Heart right ventricle (tissue), 16 donors: ENCODE measurements at places on chromosomes 5 and 9. TPM values are rescaled to one million over a fixed set of nuclear protein-coding genes. Genes with fewer than 3 reads are reported as not detected.

Gene CCNO
- total RNA-seq, result not detected

Gene FGF18
- 7.8 TPM for total RNA-seq

Gene CDH6
- total RNA-seq, result 2.0 TPM

DNA sequence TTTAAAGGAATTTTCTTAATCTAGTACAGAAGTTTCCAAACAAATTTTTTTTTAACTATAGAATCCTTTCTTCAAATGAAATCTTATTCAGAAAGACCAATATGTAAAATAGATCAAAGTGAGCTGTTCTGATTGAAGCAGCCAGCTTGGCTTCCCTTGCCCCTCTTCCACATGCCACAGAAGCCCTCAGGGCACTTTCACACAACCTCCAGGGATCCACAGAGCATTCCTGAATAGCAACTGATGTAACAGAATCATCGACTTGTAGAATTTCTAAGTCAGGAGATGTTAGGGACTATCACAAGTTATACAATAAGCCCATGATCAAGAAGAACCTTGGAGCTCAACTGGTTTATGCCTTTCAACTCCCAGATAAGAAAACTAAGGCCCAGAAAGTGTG lies 427.8 kb upstream of the C9orf72 start:
- no peak overlapping the region for H3K27ac ChIP-seq
- H3K36me3 ChIP-seq, result no peaks in the 10 kb centered on the region
- no peak for DNase-seq
- H3K4me1 ChIP-seq, result no peaks in the 10 kb centered on the region
- H3K27me3 ChIP-seq, result no peaks in the 10 kb centered on the region

DNA sequence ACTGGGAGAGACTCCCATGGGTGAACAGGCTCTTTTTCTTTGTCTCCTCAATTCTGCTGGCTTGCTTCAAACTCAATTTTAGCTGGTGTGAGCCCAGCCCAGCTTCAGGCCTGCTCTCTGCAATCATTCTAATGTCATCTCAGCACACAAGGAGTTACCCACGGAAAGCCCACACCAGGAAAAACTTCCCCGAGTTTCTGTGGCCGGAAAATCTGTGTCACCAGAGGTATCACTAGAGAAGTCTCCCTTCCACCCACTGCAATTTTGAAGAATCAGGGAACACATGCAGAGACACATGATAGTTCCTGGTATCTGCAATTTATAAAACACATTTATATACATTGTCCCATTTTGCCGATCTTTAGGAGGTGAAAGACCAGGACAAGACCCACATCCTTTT lies 13.5 kb upstream of the NDFIP1 start:
- H3K4me3 ChIP-seq, result no peak overlapping the region
- H3K27ac ChIP-seq, result peak overlapping the region; percentile 80
- DNase-seq, result no peak
- peaks cover 22% of the 10 kb centered on the region for H3K4me1 ChIP-seq
- no peaks in the 10 kb centered on the region for H3K27me3 ChIP-seq
